ENCODE measurements at places on chromosomes 3 and 15.

DNA sequence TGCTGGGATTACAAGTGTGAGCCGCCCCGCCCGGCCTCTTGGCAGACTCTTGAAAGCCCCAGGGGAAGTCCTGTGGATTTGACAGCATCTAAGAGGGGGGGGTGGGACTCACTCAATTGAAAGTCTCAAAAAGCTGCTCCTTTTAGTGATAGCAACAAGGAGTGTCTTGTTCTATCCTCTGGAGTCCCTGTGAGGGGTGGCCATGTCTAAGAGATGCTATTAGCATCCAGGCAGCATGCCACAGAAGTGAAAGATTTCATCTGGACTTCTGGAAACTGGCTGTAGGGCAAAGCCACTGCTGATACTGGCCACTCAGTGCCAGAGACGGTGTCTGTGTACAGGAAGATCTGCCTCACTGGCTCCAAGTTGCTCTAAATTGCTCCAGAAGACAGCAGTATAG lies 74.0 kb downstream of the DHX36 start:
- DNase-seq, result no peak

GRCh38 chr3:60289341-60290121 lies 961.7 kb downstream of the FHIT start:
- DNase-seq, result no peak

DNA sequence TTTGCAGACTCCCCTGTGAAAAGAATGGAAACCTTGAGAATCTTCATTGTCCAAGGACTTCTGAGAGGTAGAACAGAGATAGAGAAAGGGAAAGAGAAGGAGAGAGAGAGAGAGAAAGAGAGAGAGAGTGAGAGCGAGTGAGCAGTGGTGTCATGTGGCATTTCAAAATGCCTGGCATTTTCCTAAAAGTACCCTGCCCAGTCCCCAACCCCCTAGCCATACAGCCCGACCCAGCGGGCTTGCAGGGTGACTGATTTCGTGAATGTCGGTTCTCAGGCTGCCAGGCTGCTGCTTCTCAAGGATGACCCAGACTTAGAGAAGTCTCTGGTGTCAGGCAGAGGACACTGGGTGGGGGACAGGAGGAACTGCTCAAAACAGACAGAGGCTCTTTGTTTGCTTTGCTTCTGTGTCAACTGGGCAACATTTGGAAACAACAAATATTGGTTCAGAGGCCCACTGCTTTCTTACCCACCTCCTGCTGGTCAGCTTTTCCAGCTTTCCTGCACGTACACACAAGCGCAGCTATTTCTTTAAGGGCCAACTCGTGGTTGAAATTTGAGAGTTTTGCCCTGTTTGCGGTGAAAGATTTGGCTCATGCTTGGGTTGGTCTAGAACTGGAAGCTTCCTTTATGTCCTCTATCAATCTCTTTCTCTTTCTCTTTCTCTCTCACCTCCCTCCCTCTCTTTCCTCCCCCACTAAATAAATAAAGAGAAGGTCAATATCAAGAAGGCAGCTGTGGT lies 3.7 kb upstream of the TF start:
- DNase-seq, result peak; percentile 31

DNA sequence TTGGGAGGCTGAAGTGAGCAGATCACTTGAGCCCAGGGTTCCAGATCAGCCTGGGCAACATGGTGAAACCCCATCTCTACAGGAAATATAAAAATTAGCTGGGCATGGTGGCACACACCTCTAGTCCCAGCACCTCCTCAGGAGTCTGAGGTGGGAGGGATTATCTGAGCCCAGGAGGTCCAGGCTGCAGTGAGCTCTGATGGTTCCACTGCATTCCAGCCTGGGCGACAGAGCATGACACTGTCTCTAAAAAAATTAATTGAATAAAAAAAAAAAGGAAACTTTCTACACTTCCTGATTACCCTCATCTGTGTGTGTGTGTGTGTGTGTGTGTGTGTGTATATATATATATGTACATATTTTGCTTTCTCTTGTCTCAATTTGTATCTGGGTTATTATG lies 31.4 kb downstream of the DIPK2A start:
- no peak for DNase-seq

DNA sequence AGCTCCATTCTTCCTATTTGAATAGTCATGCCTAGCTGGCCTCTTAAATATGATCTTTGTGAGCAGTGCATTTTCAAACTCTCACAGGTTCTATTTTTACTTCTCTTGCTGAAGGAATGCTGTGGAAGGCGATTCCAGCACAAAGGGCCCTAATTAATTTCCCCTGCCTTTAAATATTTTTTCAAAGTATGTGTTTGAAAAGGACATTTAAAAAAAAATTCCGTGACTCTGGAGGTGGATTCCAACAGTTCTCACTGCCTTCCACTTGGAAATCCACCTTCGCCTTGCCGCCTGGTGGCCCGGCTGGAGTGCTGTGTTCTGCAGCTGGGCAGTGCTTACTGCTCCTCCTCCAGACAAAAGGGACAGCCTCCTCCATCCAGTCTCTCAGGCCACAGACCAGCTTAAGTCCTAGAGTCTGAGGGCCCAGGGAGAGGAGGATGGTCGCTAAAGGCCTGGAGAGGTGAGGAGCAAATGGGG lies 61.5 kb upstream of the CORO2B start:
- DNase-seq, result no peak

GRCh38 chr3:7307410-7307809 lies 446.5 kb downstream of the GRM7 start:
- DNase-seq, result no peak
